OCI-M1 (cell line): ENCODE measurements at places on chromosomes 3 and 15.

DNA sequence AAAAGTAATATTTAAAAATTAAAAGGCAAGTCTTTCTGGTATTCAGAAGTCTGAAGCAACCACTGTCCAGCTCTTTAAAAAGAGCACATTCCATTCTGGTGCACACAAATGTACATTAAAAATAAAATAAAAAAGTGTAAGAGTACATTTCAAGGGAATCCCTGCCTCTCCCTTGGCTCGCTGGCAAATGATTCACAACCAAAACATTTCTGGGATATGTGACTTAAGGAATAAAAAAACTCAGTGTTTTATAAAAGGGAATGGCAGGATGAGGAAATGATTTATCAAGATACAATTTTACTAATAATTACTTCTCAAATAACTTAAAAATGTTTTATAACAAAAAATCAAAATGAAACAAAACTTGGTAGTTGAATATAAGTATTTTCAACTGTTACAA lies 23.8 kb upstream of the ANXA2 start:
- no peak for DNase-seq

GRCh38 chr15:70160803-70161565 lies 63.3 kb upstream of the TLE3 start:
- no peak for DNase-seq

DNA sequence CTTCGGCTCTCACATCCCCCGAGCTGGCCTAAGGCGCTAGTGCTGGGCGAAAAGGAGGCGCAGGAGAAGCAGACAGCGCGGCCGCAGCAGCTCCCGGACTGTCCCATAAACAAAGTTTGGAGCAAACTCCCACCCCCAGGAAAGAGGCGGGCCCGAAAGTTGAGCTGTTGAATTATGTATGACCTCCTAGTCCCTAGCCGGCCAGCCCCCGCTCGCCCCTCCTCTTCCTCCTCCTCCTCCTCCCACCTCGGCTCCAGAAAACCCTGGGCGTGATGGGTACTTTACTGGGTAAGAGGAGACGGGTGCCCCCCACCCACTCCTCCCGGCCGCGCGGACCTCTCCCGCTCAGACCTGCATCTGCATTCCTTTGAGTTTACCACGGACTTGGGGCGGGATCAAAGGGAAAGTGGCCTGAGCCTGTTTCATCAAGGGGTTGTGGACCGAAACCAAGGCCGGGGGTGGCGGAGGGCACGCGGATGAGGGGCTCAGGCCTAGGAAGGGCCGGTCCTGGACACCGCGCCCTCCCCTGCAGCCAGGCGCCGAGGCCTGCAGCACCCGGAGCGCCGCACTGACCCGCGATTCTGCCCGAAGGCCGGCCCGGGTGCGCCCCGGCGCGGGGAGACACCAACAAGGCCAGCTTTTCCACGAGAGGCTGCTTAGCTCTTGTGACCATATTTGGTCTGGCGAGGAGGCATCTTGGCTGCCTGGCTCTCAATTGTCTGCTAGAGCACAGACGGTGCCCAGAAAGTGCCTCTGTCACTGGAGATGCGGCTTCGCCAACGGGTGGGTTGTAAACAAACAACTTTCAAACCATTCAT lies at the start of gene WWTR1:
Gene WWTR1, minus strand, starts transcription at position 100 of the 818 bp plus-strand sequence. CDS start 719 bp downstream, outside the sequence.
- DNase-seq: peak; percentile 64

GRCh38 chr3:133494469-133494868 lies 79.0 kb upstream of the CDV3 start:
- peak; percentile 5 for DNase-seq

- peak; percentile 76 for DNase-seq
Observed at GRCh38 chr15:70509282-70509662, 254.1 kb downstream of the UACA start.

- DNase-seq: no peak
Observed at GRCh38 chr3:133928136-133928893, 32.6 kb upstream of the RAB6B start.

DNA sequence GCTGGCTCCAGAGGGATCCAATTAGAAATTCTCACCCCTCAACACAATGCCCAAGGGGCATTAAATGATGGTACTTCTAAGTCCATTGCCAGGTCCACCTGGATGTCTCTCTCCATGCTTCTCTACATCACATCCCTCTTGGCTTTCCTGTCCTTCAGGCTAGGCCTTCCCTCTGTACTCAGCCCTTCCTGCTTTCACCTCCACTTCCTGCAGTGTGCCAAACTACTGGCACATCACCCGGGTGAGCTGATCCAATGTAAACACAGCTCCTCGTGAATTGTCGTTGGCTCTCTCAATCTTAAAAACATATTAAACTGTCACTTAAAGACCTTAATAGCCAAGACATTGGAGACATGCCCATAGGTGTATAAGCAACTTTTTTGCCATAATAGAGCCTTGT lies 4.0 kb downstream of the LMCD1 start:
- DNase-seq: no peak

- DNase-seq: no peak
Observed at GRCh38 chr15:69526081-69527061, 73.8 kb downstream of the RPLP1 start.

GRCh38 chr15:63187589-63188226 lies 1.7 kb upstream of the RAB8B start:
- no peak for DNase-seq

DNA sequence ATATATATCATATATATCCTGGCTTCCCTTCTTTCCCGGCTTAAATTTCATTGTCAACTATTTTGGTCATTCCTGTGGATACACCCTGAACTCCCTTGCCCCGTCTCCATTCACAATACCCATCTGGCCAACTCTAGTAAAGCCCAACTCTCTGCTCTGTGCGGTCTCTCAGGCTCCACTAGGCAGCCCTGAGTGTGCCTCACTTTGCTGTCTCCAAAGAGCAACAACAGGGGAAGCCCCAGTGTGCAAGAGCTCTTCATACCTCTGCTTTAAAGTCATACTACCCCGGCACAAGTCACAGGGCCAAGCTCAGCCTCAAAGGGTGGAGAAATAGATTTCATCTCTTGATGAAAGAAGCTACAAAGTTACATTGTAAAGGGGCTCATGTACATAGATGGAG lies 18.9 kb upstream of the FEM1B start:
- no peak for DNase-seq

DNA sequence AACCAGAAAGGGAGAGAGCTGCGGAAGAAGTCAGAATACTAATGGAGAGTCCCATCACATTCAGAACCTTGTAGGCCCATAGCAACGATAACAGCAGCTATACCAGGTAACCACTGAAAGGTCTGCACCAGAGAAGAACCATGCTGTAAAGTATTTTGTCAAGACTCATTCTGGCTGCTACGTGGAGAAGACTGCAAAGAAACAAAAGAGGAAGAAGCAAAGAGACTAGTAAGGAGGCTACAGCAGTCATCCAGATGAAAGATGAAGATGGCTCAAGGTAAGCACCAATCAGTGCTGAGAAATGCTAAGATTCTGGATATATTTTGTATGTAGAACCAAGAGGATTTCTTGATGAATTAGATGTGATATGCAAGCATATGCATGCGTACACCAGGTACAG lies 39.6 kb downstream of the ACAP2 start:
- DNase-seq: no peak

DNA sequence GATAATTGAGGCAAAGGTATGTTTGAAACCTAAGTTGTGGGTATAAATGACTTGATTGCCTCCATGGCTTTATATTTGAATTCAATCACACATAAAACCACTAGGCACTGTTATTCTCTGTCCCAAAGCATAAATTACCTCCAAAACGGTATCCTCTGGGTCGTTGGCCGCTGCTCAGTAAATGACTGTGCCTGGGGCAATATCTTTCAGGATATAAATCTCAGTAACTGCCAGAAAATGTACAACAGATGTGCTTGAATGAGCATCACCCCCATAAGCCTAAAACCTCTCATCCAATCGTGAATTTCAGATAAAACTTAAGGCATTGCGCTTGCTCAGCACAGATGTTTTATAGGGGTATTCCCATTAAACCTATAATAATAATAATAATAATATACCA lies 19.0 kb upstream of the C3orf49 start:
- no peak for DNase-seq

GRCh38 chr3:64992530-64993285 lies 304.9 kb upstream of the ADAMTS9 start:
- DNase-seq: no peak

DNA sequence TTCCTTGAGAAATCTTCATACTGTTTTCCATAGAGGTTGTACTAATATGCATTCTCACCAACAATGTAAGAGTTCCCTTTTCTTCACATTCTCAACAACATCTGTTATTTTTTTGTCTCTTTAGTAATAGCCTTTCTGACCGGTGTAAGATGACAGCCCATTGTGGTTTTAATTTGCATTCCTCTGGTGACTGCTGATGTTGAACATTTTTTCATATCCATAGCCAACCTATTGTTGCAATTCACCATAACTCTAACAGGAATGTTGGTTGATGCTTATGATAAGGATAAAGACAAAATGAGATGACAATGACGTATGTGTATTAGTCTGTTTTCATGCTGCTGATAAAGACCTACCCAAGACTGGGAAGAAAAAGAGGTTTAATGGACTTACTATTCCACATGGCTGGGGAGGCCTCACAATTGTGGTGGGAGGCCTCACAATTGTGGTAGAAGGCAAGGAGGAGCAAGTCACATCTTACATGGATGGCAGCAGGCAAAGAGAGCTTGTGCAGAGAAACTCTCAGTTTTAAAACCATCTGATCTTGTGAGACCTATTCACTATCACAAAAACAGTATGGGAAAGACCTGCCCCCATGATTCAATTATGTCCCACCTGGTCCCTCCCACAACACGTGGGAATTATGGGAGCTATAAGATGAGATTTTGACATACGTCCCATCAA lies 37.6 kb upstream of the RHCG start:
- no peak for DNase-seq

DNA sequence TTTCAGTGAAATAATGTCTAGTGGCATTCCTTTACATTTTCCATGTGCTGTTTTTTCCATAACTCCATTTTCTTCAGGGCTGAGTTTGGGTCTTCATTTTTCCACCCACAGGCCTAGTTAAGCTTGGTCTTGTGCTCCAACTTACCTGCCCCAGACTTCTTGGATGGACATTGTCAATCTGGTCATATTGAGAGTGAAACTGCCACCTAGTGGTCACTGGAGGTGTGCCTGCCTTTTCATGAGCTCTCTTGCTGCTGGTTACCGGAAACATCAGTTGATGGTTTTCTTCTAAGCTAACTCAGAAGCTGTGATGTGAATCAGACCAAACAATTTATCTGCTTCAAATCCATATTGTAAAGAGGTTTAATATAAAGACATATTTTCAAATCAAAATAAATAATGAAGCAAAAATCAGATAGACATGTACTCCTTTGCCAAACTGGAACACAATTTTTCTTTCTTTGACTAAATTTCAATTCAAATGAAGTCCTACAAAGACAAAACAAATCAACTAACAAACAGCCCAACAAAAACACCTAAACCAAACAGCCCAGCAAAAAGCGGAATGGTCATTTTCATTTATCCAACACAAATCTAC lies 135.1 kb upstream of the RASGRP1 start:
- peak; percentile 70 for DNase-seq

- DNase-seq: no peak
Observed at GRCh38 chr3:194854206-194854605, 168.5 kb downstream of the FAM43A start.

GRCh38 chr3:140572334-140572733 lies 105.5 kb upstream of the TRIM42 start:
- DNase-seq: no peak

DNA sequence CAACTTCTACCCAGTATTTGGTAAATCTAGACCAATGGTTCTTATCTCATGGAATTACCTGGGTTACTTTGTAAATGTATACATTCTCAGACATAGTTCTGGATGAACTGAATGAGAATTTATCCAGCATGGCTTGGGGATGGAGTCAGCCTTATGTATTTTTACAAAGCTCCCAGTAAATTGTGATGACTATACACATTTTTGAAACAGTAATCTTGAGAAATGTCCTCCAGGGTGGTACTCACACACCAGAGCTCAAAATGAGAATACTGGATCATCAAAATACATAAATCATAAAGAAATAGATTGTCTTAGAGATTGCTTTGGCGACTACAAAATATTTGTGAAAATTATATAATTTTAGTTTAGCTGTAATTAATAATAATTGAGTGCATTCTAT lies 722.1 kb upstream of the DPPA4 start:
- no peak for DNase-seq

- peak; percentile 68 for DNase-seq
Observed at GRCh38 chr15:71440489-71441110, 325.3 kb downstream of the THSD4 start.

DNA sequence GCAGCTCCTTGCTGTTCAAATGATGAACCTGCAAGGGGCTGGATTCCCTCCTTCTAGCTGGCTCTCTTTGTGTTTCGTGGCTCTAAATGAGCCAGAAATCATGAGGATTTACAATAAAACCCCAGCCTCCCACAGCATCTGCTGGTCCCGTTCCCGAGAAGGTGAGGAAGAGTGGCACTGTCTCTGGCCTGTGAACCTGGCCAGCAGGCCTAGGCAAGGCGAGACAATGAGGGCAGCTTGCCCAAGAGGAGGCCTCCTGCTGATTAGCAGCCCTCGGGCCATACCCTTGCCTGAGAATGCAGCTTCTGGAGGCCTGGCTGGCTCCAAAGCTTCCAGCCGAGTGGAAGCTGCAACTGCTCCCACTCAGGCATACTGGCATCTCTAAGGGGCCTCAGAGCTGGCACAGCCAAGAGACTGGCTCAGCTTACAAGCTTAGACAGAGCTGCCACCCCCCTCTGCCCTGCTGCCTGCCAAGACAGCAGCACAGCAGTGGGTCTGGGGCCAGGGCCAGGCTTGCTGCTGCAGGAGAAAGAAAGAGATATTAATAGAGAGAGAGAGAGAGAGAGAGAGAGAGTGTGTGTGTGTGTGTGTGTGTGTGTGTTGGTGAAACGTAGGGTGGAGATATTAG lies 76.5 kb downstream of the HMG20A start:
- no peak for DNase-seq

GRCh38 chr3:3097958-3098357 lies 12.2 kb downstream of the IL5RA start:
- DNase-seq: no peak

GRCh38 chr3:76754247-76754646 lies 285.7 kb upstream of the ROBO2 start:
- DNase-seq: no peak

DNA sequence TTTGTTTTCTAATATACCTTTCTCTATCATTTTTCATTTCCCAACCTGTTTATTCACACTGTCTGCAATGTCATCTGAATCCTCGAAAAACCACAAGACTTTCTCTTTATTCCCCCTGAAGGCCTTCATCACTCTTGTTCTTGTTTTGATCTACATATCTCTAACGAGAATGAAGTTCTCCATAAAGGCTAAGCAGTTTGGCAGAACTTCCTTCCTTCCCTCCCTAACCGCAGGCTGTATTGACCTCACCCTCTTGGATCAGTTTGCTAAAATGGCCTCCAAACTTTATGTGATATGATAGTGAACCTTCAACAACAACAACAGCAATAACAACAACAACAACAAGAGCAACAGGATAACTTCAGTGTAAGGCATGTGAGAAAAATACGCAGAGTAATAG lies 392.8 kb downstream of the TIGIT start:
- peak; percentile 85 for DNase-seq
